ENCODE measurements at places on chromosomes 11 and 22.

DNA sequence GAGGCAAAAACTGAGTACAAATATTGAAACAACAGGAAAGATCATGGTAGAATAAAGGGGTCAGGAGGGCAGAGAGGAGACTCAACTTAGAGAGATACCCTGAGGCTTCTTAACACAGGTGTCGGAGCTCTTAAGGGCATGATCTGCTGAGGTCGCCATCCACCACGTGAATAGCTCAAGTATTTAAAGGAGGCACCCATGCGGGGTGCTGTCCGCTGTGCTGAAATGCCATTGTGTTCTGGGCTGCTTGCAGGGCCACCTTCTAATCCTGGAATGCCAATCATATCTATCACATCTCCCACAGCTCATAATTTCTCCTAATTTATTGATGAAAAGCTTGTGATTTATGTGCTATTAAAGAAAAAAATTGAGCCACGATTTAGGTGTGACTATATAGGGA lies 90.2 kb downstream of the SEZ6L start:
- peak; percentile 80 for DNase-seq

- no peak for DNase-seq
These were observed 12.0 kb downstream of the C11orf58 start for GRCh38 chr11:16750417-16750816.

GRCh38 chr11:80320765-80321164 lies 879.9 kb upstream of the TENM4 start:
- DNase-seq, result peak; percentile 95

DNA sequence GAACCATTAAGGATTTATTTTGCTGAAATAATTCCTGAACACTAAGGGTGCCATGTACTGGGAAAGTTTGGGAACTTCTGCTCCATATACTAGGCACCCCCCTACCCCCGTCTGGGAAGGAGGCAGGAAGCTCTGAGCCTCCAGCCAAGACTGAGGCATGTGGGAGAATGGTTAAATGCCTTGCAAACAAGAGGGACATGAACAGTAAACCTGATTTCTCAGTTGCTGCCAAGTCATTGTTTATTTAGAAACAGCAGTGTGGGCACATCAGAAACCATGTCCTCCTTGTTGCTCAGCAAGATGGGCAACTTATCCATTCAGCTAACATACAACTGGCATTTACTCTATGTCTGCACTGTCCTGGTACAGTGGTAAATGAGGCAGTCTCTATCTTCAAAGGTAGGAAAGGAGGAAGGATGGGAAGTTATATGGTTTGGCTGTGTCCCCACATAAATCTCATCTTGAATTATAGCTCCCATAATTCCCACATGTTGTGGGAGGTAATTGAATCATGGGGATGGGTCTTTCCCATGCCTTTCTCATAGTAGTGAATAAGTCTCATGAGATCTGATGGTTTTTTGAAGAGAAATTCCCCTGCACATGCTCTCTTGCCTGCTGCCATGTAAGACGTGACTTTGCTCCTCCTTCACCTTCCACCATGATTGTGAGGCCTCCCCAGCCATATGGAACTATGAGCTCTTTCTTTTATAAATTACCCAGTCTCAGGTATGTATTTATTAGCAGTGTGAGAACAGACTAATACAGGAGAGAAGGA lies 459.1 kb downstream of the MIAT start:
- no peak for DNase-seq

- no peak for DNase-seq
These were observed 44.2 kb downstream of the TRIM66 start for GRCh38 chr11:8638300-8638699.

- DNase-seq, result no peak
These were observed 19.7 kb upstream of the CTTN start for GRCh38 chr11:70378506-70379134.

DNA sequence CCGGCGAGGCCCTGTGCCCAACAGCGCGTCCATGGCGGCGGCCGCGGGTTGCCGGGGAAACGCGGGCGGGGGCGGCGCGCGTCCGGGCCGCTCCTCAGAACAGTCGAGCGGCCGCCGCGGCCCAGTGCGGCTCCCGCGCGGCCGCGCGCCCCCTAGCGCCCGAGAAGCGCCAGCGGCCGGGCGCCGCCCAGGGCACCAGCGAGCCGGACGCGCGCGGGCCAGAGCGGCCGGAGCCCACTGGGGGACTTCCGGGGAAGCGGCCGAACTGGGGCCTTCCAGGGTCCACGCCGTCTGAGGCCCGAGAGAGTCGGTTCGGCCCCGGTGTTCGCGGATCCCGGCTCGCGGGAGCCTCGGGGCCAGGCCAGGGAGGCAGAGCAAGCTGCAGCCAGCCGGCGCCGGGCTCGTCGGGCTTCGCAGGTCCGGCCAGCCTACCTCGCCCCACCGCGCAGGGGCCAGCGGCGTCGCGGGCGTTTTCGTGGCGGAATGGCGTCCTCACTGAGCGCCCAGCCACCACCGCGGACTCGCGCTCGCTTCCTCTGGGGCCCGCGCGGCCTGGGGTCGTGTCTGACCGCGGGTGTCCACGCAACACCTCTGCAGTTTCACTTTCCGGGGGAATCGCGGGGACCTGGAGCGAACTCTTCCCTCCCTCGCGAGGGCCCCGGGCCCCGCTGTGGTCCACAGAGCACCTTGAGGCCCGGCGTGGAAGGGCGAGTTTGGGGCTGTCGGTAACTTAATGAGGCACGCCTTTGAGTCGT lies at the start of gene DENND6B:
DENND6B (minus strand) TSS at position 57 of the 755 bp plus-strand sequence; CDS start at position 33, 24 bp downstream.
- DNase-seq, result peak; percentile 91

GRCh38 chr11:91263496-91264365 lies 960.9 kb upstream of the FAT3 start:
- no peak for DNase-seq

DNA sequence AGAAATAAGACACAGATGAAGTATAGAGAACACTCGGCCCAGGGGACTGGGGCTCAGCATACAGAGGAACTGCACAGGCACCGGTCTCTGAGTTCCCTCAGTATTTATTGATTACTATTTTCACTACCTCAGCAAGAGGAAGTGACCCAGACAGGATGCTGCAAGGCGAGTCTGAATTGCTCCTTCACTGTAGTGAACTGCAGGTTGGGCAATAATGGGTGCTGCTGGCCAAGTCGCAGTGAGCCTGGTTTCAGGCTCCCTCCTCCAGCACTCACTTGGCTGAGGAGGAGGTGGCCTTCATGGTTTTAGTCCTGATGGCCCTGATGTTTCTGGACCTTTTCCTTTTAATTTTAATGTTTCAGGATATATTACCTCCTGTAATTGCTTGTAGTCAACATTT lies 10.4 kb downstream of the OR52K2 start:
- DNase-seq, result no peak

DNA sequence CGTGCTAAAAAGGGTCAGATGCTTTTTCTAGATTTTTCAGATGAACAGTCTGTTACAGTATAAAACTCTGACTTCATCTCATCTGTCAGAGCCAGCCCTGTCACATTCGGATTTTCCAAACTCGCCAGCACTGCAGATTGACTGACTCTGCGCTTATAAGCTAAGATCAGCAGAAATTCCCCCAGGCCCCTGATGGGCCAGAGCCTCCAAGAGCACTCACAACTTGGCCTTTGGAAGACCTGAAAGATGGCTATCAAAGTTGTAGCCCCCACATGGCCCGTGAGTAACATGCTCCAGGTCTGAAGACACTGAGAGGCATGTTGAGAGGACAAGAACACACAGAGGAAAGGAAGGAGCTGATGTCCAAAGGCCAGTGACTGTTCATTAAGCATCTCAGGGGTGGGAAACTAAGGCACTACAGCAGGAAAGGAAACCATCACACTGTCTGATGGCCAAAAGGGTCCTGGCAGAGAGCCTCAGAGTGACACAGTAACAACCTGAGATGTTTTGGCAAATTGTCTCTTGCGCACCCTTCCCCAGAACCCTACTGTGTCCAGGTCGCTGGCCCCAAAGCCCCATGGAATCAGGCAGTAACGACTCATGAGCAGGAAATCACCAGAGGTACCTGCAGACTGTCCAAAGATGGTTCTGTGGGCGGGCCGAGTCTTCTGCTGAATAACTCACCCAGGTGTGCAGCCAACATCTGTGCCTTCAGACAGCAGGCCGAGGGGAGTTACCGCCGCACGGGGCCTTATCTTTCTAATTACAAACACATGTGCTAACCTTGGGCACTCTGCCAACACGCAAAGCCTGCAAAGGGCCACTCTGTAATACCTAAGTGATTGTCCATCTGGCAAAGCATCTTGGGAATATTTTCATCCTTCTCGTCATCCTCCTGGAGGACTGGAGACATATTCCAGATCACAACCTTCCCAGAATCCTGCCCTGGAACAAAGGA lies 23.6 kb downstream of the HIRA start:
- DNase-seq, result no peak

- no peak for DNase-seq
These were observed 156.6 kb upstream of the GRK3 start for GRCh38 chr22:25407859-25408229.

DNA sequence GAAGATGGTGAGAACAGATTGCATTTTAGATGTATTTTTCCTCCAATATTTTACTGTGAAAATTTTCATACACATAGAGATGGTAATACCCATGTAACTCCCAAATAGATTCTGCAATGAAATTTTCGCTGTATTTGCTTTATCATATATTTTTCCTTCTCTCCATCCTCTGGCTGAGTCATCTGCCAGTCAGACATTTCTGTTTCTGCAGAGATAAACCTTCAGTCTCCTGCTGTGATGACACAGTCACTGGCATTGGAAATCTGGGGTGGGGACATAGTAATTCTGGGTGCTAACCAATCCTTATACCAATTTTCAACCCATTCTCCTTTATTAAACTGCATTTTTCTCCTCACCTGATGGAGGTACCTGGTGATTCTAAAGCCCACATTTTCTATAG lies 33.7 kb downstream of the SVIP start:
- DNase-seq, result peak; percentile 76

DNA sequence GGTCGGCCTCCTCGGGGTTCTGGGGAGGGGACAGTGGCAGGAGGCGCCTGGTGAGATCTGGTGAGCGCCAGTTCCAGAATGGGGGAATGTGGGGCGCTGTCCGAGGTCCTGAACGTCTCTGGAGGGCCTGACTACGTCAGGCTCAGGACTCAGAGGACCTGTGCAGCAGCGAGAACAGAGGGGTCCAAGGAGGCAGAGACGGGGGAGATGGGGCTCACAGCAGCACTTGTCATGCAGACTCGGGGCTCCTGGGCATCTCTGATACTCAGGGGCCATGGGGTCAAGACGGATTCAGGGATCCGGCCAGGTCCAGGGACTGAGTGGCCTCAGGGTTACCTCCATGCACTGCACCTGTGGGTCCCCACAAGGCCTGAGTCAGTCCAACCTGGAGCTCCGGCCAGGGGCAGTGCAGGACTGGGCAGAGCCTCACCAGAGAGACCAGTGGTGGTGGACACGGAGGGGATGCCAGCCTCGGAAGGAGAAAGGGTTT lies 92.2 kb downstream of the BRD1 start:
- peak; percentile 31 for DNase-seq

DNA sequence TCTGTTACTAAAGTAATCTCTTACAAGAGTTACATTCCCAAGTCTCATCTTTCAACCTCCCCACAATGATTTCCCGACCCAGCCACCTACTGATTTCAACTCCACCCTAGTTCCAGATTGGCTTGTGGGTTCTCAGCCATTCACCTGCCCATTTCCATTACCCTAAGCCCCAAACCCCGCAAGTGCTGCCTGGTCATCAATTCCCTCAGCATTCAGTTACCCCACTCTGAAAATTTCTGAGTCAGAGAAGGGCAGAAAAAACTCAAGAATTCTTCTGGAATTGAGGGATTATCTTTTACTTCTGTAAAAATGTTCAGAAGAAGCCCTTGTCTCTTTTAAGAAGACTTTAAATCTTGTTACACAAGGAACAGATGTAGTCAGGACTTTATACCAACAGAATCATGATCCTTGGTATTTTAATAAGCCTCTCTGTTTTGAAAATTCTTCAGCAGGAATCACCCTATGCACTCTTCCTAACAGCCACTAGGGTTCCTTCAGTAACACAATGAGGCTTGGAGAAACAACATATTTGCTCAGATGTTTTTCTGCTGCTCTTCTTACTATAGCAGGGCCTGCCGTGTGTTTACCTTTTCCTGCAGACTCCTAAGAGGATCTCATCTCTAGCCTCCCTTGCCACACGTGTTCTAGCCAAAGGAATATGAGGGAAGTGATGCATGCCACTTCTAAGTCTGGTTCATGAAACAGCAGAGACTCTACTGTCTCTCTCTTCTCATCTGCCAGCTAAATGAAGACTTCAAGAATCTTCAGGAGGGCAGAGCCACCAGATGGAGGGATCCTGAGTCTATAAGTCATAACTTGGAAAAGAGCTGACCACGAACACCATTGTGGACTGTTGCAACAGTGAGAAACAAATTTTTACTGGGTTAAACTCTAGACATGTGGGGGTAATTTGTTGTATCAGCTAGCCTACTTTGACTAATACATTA lies 29.3 kb upstream of the PAMR1 start:
- no peak for DNase-seq

DNA sequence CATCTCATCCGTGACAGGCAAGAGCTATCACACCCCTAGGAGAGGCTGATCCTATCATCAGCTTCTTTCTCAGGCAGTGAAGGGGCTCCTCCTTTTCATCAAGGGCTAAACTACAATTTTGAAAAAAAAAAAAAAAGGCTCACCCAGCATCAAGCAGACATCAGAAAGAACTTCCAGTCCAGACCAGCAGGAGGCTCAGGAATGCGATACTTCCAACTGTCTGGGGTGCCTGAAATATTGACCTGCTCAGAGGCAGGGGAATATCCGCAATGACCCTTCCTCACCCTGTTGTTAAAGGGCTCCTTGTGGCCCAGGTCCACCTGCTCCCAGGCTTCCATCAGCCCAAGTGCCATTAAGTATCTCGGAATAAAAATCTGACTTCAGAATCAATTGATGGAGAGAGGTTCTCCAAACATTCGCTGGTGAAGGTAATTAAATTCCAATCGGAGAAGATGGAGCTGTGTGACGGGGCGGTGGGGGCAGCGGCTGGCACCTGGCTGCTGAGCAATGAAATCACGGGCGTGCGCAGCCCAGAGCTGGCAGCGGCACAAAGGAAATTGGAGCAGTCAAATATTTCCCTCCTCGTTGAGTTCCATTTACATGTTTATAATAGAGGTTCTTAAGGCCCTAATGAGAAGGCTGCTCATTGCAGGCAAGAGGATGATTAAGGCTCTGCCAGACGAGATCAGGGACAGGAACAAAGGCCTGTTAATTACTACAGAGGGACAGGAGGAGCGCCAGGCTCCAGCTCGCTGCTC lies 69.0 kb upstream of the THY1 start:
- peak; percentile 12 for DNase-seq

DNA sequence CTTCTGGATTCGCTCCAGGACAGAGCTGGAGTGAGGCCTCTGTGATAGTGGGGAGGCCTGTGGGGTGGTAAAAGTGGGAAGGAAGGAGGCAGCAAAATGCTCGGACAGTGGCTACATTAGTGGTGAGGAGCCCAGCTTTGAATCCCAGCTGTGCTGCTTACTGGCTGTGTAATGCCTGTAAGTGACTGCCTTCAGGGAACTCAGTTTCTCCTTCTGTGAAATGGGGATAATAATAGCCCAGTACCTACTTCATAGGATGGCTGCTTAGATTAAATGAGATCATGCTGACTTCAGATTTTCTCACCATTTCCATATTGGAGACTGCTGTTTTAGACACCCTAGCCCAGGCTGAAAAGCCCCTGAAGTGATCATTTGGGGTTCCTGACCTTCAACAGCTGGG lies 8.4 kb upstream of the ALX4 start:
- DNase-seq, result no peak

GRCh38 chr22:26053737-26054316 lies 115.4 kb upstream of the SEZ6L start:
- DNase-seq, result no peak

Measured in OCI-M1 (cell line).